NCI-H524 treated with DMSO at 0.1 percent for 48 hours (cell line): ENCODE measurements at places on chromosomes 16 and 17.

- no peak for DNase-seq
Observed at GRCh38 chr16:50274326-50275097, 8.2 kb downstream of the ADCY7 start.

DNA sequence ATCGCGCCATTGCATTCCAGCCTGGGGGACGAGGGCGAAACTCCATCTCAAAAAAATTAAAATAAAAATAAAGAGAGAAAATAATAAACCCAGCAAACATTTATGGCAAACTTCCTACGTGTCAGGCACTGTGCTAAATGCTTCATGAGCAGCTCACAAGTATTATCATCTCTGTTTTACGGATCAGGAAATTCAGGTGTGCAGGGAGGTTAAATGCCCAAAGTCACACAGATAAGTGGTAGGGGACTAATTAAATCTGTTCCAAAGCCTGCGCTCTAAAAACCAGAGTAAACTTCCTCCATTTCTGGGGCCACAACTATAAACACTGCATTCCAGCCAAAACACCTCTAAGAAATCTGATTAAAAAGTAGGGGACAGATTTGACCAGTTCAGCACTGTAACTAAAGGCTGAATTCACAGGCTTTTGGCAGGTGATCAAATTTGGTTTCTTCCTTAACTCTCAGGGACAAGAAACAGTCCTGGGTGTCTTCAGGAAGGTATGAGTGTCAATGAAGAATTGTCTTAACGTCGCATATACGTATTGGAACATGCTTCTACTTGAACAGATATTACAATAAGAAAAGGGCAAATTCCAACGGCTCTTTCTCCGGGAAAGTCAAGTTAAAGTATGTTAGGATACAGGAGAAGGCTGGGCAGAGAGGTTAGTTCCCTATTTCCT lies 996 bp downstream of the STRADA start:
- DNase-seq, result no peak

DNA sequence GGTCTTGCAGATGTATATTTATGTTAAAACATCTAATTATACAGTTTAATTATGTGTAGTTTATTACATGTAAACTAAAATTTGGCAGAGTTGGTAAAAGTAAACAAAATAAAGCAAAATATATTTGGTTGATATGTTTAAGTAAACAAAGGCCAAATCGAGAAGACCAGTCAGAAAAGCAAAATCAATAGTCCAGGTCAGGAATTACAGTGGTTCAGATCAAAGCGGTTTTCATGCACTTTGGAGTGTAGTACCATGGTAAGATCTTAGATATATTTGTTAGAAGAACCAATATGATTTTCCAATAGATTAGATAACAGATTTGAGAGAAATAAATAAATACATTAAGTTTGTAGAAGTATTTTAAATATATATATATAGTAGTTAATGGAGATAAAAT lies 1421.6 kb upstream of the CDH8 start:
- DNase-seq, result no peak

GRCh38 chr17:55454906-55455474 lies 33.4 kb upstream of the MMD start:
- DNase-seq, result no peak

DNA sequence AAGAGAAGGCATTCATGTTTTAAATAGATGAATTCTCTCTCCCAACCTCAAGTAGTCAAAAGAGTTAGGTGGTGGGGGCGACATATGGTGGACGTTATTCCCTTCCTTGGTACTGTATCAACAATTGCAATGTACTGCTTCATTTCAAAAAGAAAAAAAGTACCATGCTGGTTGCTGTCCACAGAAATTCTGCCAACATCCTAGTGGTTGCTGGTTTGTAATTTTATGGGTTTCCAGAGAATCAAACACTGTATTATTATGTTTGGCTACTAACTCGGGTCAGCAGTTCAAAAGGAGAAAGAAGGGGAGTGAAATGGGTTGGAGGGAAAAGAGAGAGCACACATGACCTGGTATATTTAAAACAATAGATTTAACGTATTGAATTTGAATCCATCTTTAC lies 61.1 kb upstream of the KCNJ16 start:
- no peak for DNase-seq

GRCh38 chr16:51159865-51160264 lies 8.8 kb upstream of the SALL1 start:
- no peak for DNase-seq

- no peak for DNase-seq
Observed at GRCh38 chr17:63365366-63366240, 80.5 kb downstream of the CYB561 start.

DNA sequence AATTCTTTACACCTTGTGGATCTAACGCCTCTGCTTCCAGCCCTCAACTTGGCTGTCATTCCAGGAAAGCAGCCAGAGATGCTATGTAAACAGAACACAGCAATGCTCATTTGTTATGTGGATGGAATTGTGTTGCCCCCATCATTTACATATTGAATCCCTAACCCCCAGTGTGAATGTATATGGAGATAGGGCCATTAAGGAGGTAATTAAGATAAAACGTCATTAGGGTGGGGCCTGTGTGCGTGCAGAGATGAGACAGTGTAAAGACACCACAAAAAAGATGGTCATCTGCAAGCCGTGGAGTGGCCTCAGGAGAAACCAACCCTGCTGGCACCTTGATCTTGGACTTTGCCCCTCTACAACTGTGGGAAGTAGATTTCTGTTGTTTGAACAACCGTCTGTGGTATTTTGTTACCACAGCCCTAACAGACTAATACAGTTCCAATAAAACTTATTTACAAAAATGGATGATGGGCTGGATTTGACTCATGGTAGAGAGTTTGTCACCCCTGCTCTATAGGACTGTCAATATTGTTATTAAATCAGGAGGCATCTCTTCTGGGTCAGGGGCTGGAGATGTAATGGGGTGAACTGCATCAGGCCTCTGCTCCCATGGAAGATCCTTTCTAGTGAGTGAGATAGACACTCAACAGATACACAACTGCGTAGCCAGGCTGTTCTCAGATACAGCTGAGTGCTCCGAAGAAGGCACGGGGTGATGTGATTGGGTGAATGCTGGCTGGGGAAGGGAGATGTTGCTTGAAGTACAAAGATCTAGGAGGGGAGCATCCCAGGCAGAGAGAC lies 339.0 kb downstream of the SNX29 start:
- no peak for DNase-seq

GRCh38 chr16:48378836-48379235 lies 6.4 kb downstream of the SIAH1 start:
- no peak for DNase-seq

DNA sequence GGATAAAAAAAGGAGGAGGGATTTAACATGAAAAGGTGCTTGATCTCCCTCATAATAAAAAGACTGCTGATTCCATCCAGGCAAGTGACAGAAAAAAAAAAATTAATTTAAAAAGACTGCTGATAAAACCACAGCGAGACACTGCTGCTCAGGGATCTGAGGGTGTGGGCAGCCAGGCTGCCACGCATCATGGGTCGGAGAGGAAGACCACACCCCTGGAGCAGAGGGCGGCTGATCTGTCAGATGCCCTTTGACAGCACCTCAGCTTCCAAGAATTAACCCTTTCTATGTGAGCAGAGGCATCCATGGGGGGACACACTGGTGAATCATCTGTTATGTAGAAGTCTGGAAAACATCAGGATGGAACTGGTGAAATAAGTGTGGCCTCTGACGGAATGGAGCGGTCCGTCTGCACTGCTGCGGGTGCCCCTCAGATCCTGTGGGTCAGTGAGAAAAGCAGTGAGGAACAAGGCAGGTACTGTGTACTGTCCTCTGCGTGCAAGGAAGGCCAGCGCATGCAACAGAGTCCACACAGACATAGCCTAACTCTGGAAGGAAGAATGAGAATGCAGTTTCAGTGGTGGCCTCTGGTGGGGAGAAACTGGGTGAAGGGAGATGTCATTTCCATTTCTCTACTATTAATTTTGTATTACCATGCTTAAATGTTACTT lies 19.8 kb downstream of the MAPT start:
- DNase-seq, result no peak

DNA sequence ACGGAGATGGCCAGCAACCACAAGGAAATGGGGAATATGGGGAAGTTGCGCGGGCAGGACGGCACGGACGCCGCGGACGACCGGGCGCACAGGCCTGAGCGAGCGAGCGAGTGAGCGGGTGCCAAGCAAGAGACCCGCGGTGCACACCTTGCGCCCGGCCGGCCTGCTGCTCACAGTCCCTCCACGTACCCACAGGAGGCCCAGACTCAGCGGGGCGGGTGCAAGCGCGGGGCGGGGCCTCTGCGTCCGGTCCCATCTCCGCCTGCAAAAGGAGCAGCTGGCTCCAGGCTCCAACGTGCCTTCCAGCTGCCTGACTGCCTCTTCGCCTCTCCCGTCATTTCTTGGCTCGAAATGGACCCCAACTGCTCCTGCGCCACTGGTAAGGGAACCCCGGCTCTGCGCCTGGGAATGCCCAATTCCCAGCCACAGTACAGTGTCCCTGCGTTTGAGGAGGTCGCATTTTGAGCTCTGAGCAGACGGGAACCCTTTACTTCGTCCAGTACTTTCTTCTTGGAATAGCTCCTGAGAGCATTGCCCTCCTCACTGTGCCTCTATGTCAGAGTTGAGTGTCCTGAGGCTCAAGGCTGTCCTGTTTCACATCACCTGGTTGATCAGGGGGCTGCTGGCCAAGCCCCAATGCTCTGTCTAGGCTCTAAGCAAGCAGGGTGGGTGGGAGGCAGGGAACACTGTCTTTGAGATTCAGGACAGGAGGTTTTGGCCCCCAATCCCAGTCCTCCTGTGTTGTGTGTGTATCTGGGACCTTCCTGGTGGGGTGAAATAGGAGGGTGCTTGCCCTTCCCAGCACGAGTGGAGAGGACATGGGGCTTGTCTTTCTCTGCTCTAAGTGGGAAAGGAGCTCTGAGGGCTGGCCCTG lies 8.1 kb upstream of the MT1E start:
- DNase-seq, result no peak

DNA sequence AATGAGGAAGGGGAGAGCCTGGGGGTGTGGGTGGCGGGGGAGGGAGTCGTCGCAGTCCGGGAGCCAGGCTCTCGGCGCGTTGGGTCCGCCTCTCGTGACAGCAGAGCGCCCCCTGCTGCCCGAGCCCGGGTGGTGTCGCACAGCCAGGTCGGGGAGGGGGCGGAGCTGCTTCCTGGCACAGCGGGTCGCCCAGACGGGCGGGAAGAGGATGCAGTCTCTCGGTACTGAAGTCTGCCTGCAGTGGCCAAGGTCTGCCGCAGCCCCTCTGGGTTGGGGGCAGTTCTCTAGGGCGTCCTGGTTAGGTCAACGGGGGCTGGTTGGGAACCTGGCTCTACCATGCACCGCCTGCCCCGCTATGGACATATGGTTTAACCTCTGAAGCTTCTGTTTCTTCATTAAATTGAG lies 38.2 kb upstream of the CCDC182 start:
- DNase-seq, result peak; percentile 54
